ENCODE measurements at places on chromosomes 2 and 18.

DNA sequence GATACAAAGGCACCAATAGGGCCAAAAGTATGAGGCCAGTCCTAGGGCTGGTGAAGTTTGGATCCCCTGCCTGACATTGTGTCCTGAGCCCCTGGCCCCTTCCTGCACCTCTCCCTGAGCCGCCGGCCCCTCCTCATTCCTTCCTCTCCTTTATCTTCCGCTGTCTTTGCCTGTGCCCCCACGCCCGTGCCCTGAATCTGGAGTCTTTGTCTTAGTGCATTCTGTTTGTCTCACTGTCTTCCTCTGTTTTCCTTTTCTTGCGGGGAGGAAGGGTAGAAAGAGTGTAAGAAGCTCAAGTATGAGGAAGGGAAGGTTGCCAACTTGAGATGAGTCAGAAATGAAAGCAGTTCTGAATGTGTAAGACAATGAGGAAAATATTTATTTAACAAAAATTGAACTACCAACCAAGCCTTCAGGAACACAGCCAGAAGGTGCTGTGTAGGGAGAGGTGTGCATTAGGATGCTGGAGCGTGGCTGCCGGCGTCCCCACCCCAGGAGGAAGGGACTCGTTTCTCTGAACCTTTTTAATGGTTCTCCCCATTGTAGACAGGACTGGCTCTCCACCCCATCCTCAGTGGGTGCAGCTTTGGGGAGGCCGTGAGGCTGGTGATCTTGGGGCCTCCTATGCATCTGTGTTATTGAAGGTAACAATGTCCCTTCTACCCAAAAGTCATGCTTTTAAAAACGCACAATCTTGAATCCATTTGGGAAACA, 133.1 kb downstream of the NEDD4L start:
- no peak for DNase-seq

GRCh38 chr18:36328385-36328858, 30.9 kb downstream of the FHOD3 start:
- no peak for DNase-seq

DNA sequence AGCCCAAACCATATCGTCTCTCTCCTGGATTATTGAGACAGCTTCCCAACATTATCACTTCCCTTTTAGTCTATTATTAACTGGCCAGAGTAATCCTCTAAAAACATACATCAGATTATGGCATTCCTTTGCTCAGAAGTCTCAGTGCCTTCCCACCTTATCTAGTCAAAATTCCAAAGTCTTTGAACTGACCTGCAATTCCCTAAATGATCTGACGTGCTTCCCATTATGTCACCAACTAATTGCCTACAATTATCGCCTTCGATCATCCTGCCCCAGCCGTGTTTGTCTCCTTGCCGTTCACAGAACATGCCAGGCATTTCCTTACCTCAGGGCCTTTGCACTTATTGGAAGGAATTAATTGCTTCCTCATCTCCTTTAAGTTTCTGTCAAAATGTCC, 332.4 kb downstream of the IRS1 start:
- no peak for DNase-seq

GRCh38 chr2:60708630-60709320, 47.3 kb upstream of the PAPOLG start:
- DNase-seq: no peak

GRCh38 chr18:10732990-10733389, 207.2 kb downstream of the NAPG start:
- DNase-seq: no peak

GRCh38 chr2:44100351-44100750, 68.3 kb upstream of the PPM1B start:
- DNase-seq: no peak

DNA sequence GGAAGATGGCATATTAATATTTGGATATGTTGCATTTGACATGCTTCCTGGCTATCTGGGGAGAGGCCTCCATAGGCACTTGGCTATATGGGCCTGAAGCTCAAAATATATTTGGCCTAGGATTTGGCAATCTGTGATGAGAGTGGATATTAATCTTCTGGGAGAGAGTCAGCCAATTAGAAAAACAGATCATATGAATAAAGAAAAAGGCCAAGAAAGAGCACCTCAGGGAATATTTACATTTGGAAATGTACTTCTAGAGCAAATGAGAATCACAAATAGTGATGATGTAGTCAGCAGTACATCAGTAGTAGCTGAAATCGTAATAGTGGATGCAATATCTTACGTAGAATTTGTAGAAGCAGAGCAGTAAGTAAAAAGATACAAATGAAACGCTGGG, 277.0 kb downstream of the CTNNA2 start:
- DNase-seq: no peak

- no peak for DNase-seq
Observed at GRCh38 chr2:239685556-239685955, 284.7 kb upstream of the HDAC4 start.

GRCh38 chr2:199955007-199955338, 318 bp downstream of the TYW5 start:
- no peak for DNase-seq

DNA sequence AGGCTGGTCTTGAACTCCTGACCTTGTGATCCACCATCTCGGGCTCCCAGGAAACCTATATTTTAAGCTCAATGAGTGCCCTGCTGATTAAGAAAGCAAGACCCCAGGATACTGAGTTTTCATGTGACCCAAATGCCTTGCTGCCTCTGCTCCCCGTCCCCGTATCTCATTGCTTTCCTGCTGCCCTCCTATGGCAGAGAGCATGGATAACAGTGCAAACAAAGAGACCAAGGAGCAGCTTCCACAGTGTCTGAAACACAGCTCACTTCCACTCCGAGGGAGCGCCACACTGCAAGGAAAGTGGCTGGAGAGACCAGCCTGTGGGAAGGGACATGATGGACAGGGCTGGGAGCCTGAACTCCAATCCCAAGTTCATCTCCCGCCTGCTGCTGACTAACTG, 246.8 kb downstream of the TMEM182 start:
- no peak for DNase-seq

- no peak for DNase-seq
Observed at GRCh38 chr2:147006736-147007141, 838.1 kb upstream of the ACVR2A start.

DNA sequence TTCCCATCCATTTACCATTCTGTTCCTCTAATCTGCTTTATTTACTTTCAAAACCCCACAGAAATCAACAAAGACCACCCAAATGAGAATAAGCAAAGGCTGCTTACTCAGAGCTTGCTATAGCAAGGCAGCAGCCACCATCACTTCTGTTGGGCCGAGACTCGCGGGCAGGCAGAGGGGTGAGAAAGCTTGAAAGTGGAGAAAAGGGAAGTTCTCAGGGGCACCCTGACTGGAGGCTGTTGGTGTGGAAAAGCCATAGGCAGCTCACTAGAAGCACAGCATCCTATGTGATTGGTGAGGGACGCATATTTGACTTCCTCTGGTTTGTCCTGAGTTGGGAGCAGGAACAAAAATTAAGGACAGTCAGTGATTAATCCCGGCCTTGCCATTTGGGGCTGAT, 269.7 kb upstream of the THSD7B start:
- DNase-seq: no peak

- DNase-seq: peak; percentile 40
Observed at GRCh38 chr2:37414470-37414949, 70.1 kb downstream of the QPCT start.

DNA sequence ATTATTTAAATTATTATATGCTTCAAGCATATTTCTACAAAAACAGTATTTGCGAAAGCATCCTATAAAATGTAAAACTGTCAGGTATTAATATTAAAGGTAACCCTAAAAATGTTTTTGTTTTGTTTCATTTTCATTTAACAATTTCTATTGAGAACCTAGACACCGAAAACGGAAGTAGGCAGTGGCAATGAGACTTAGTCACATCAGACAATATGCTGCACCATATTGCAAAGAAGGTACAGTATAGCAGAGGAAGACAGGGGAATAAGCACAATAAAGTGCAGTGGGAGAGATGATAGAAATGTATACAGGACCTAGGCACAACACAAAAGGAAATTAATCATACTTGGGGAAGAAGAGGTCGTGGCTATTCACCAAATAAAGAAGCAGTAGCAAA, 12.2 kb downstream of the SCN1A start:
- no peak for DNase-seq

DNA sequence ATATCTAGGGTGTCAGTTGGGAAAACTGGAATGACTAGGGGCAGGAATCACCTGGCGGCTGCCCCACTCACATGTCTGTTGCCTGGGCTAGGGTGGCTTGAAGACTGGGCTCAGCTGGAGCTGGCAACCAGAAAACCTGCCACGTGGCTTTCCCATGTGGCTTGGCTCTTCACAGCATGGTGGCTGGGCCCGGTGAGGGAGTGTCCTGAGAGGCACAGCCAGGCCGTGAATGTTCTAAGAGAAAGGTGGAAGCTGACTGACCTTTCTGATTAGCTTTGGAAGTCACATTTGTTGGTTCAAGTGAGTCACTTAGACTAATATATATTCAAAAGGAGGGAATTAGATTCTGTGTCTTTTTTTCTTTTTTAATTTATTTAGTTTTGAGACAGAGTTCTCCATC, 22.7 kb downstream of the SP5 start:
- no peak for DNase-seq

- no peak for DNase-seq
Observed at GRCh38 chr18:59011786-59012185, 127.9 kb upstream of the SEC11C start.

DNA sequence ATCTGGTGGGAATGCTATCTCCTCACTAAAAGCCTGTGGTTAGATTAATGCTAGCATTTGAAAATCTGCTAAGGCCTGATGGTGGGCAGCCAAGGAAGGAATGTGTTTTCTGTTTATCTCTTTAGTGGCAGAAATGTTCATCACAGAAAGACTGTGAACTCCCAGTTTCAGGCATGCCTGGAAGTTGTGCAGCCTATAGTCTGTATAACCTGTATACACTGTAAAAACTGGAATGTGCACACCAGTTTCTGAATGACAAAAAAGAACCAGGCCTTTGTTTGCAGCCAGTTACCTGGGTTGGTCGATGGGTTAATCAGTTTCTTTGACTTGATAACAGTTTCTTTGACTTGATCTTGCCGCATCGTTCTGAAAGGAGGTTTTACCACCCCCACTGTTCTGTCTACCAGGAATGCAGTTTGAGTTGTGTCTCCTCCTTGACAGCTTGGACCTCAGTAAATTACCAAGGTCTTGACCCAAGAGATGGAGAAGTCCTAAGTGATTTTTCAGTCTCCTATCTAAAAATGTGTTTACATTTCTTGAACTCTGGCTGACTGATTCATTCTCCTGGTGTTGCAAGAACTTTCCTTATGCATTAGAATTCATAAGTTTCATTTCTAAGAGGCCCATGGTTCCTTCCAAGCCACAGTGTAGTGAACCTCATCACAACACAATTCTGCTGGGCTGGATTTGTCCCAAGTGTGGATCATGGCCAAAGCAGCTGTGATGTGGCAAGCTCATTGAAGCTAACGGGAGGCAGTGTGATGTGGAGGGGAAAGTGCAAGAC, 62.2 kb downstream of the KIAA2012 start:
- no peak for DNase-seq

GRCh38 chr2:46388881-46389280, 90.5 kb upstream of the TMEM247 start:
- no peak for DNase-seq

DNA sequence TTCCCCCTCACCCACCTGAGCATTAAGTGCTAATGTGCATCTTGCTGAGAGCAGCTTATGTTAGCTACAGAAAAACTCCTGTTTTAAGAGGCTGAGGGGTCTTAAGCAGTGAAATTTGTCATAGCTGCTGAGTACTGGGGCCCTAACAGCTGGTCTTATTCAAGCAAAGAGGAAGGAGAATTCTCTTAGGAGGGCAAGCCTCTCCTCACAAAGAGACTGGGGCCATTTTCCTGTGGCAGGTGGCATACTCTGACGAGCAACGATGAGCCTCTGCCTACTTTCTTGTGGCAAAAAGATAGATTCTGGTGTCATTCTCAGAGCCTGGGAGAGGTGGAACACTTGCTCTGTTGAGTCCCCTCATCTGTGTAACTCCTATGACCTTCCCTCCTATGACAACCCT, 53.2 kb downstream of the SPRED2 start:
- DNase-seq: no peak

GRCh38 chr2:2175381-2176090, 155.5 kb downstream of the MYT1L start:
- no peak for DNase-seq

- no peak for DNase-seq
Observed at GRCh38 chr2:163877316-163877715, 141.5 kb upstream of the FIGN start.

- DNase-seq: no peak
Observed at GRCh38 chr18:56987236-56987635, 159.7 kb upstream of the BOD1L2 start.

GRCh38 chr2:237514474-237515130, 27.6 kb downstream of the MLPH start:
- DNase-seq: no peak

- no peak for DNase-seq
Observed at GRCh38 chr2:230184727-230185578, 34.8 kb downstream of the SP110 start.

- no peak for DNase-seq
Observed at GRCh38 chr18:13386891-13387801, 168.6 kb downstream of the LDLRAD4 start.

GRCh38 chr2:224023188-224023587, 15.9 kb downstream of the SERPINE2 start:
- no peak for DNase-seq

DNA sequence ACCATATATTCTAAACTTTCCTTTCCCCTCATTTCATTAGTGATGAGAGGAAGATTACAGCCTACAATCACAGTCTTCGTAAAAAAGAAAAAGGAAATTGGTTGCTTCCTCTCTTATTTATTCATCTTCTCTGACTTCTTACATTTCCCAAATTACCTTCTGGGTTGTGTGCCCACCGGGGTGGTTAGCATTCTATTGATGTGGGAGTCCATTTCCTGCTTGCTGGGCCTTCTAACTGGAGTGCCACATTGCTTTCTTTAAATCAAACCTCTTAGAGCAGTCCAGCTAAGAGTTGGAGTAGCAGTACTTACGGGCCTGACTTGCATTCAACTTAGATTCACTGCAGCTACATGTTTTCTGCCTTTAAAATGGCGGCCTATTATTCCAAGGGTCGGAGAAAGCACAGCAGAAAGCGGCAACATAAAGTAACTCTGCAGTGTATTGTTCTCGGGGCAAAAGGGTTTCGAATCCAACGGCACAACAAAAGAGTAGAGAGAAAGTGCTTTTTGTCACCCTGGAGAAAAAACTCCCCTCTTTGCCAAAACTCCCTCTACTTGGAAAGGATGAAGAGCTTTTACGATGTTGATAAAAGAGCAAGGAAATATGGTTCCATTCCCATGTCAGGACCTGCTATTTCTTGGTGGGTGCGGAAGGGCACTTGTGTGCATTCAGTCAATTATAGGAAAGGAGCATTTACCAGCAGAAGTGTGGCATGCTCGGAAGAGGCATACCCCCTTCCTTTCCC, 110.6 kb upstream of the DLX2 start:
- no peak for DNase-seq

- DNase-seq: no peak
Observed at GRCh38 chr2:166376873-166377272, 1.1 kb upstream of the SCN9A start.

DNA sequence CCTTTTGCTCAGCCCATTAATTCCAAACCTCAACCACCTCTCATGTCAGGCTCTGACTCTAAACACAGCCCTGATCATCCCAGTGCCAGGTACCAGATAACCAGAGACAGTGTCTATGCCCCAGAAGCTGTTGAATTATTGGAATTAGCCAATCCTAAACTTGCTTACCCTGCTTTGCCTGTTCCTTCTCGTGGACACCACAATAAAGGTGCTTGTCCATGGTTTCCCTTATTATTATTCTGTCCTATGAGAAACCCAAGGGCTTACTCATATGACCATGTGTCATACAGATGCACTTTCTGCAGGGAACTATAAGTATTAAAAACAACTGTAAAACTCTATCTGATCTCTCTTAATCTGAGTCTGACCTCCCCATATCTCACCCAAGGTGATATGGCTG, 2193.8 kb upstream of the PIK3C3 start:
- no peak for DNase-seq

- no peak for DNase-seq
Observed at GRCh38 chr2:45647986-45648520, 3.4 kb upstream of the PRKCE start.
